ENCODE measurements at places on chromosomes 3 and 15.

DNA sequence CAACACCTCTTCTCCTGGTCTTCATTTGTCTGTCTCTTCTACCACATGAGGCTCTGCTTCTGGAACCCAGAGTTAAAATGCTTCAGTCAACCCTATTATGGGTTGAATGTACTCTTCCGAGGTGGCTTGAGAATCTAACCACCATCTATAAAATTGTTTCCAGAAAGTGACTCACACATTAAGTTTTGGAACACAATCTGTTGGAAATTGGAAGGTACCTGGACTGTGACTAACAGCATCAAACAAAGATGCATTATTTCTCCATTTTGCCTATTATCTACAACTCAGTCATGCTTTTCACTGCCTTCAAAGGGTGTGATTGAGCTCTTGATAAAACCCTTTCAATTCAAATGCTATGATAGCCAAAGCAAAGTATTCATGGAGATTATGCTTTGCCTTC is 499.0 kb upstream of the SEMA6D start:
- no peak for DNase-seq

GRCh38 chr3:124034016-124034843 is 42.3 kb upstream of the ROPN1 start:
- DNase-seq: no peak

DNA sequence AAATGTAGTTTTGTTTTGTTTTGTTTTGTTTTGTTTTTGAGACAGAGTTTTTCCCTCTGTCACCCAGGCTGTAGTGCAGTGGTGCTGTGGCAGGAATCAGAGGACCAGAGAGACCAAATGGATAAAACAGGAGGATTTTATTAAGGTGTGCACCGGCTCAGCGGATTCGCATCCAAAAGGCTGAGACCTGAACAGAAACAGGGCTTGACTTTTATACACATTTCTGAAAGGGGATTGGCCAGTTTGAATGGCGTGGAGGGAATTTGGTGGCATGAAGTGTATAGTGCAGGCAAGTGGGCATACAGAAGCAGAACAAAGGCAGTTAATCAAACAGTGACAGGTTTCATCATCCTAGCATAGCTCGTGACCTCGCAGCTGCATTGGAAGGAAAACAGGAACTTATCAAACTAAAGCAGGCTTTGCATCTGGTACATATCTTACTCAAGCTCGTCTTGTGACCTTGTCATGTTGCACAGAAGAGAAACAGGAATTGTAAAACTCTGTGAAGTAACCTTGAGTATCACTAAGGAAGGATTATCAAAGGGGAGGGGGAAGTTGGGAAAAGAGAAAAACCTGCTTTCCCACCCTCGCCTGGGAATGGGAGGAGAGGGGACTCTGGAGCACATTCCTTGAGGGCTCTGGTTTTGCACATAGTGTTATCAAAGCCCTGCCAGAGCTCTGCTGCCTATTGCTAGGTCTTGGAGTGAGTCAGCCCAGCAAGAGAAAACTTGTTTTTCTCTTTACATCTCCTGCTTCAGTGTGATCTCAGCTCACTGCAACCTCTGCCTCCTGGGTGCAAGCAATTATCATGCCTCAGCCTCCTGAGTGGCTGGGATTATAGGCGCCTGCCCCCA is 38.5 kb downstream of the C3orf62 start:
- no peak for DNase-seq

DNA sequence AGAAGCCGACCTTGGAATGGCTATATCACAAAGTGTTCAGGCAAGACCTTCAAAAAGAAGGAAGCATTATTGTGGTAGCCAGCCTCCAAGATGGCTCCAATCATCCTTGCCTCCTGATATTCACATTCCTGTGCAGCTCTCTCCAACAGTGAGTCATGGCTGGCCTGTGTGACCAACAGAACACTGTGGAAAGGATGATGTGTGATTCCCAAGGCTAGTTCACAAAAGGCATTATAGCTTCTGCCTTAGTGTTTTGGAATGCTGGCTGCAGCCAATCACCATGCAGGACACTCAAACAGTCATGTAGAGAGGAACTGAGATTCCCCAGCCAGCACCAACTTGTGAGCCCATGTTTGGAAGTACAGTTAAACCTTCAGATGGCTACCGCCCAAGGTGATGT is 102.6 kb downstream of the EFL1 start:
- DNase-seq: no peak

GRCh38 chr3:122996038-122996580 is 31.5 kb downstream of the SEMA5B start:
- DNase-seq: no peak

DNA sequence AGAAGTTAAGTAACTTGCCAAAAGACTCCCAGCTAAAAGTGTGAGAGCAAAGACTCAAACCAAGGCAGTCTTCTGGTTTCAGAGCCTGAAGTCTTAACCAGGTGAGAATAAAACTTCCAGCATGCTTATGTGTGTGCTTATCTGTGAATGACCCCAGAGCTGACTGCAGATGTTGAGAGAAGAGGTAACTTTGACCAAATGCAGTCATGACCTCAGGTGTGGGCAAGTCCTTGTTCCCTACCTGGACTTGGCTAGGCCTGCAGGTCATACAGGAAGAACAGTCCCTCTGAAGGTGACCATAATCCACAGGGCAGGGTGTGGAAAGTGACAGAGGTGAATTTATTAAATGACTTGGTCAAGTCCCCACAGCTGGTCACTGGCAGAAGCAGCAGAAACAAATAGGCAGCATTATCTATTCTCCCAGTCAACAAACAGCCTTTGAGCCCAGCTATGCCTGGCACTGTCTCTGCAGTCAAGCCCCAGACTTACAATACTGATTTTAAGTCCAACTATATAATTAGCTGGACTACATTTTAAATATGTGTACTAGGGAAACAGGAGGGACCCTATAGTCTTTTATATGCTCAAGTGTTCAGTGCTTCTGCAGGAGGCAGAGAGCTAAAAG is 3.0 kb upstream of the CPEB1 start:
- no peak for DNase-seq

GRCh38 chr3:5071061-5071460 is 51.0 kb upstream of the ARL8B start:
- no peak for DNase-seq

DNA sequence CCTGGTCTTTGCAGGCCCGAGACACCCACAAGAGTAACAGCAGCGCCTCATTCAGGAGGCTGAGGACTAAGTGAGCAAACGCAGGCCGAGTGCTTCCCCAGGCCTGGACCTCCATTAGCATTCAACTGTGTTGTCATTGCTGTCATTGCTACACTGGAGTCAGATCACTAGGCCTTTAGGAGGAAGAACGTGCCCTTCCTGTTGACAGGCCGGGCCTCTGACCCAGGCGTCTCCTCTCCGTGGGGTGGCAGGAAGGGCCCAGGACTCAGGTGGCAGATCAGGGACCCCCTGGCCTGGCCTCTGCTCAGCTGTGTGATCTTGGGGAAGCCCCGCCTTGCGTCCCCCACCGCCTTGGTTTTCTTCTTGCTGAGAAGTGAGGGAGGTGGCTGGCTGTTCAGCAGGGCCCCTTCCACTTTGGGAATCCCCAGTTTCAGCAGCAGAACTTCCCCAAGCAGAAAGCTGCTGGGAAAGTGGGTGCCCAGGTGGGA is 19.1 kb downstream of the ZDHHC19 start:
- DNase-seq: no peak

- DNase-seq: no peak
These were observed 44.1 kb downstream of the SENP2 start for GRCh38 chr3:185630182-185630622.

DNA sequence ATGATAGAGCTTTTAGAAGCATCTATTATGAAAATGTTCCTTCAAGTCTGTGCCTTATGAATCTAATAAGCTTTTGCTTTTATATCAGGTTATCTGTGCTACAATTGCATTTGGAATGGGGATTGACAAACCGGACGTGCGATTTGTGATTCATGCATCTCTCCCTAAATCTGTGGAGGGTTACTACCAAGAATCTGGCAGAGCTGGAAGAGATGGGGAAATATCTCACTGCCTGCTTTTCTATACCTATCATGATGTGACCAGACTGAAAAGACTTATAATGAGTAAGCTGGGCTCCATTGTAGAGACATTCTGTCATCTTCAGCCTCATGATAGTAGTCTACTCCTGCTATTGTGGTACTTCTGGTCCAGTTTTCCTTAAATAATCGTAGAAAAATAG is 73.4 kb downstream of the BLM start:
- DNase-seq: no peak

GRCh38 chr15:76360416-76360815 is 23.8 kb downstream of the ISL2 start:
- DNase-seq: no peak

GRCh38 chr3:117217355-117217754 is 507.8 kb downstream of the TUSC7 start:
- no peak for DNase-seq

DNA sequence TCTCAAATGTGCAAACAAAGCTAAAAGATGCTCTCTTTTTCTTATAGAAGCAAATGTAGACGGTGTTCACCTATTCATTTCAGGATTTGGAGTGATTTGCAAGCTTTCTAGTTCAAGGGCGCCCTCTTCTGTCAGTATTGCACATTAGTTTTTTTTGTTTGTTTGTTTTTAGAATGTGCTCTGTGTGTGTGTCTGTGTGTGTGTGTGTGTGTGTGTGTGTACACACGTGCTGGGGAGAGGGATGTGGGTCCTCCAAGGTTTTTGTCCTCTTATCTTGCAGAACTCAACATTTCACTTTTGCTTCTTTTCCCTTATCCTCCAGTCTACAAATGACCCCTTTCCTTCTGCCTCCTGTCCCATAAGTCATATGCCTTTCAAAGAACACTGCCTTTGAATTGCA is 23.5 kb downstream of the DNAH1 start:
- no peak for DNase-seq

DNA sequence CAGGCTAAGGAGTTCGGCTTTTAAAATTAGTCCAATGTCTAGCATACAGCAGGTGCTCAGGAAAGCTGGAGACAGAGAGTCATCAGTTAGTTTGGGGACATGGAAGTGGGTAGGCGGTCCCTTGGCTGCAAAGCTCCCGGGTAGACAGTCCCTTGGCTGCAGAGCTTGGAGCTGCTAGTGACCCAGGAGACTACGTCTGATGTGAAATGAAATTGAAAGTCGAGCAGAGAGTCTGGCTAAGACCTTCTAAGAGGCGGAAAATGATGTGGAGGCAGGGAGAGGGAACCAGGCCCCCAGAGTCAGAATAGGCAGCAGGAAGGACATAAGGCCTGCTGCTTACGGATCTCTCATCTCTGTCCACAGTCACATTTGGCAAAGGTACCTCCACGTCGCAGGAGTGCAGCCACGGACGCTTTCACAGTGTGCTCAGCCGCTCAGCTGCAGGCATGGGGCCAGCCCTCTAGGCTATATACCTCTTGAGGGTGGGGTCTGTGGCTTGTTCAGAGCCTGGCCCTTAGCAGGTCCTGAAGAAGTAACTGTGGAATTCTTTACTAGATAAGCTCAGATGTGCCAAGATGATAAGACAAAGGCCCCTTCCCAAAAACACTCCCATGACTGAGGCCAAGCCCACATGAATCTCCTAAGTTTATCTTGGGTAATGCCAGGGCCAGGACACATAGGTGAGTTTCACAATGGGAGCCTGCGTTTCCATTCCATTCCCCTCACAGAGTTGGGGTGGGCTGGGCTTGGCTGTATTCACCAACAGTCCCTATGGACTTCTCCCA is 131.7 kb downstream of the XXYLT1 start:
- no peak for DNase-seq

- no peak for DNase-seq
These were observed 405.8 kb upstream of the SUCLG2 start for GRCh38 chr3:68060191-68060590.

DNA sequence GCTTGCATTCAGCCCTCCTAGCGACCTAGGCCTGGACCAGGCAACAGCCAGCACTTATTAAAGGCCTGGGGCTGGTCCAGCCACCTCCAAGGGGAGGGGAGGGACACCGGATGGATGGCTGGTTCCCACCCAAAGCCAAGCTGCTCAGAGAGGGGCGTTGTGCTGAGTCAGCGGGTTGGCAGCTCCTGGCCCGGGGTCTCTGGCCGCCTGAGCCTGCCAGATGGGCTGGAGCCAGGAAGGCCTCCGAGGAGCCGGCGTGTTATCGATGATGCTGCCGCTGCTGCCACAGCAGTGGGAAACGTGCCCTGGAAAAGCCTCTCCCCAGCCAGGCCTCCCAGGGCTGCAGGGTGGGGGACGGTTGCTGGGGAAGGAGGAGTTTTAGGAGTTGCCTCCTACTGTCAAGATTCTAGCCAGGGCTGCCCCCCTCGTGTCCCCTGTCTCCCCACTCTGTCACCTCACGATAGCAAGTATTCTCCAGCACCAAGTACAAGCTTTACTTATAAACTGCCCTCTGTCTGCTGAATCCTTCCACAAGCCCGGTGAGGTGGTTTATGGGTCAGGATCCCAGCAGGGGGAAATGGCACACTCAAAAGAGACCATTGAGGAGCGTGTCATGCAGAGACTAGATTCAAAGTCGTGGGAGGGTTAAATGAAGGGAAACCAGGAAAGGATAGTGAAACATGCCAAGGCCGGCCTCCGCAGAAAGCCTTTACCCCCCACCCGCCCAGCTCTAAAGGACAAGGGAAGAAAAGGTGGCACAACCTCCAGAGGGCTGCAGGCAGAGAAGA is 43.2 kb upstream of the TSEN2 start:
- DNase-seq: no peak

GRCh38 chr15:77496715-77497109 is 76.0 kb downstream of the HMG20A start:
- DNase-seq: peak; percentile 71

- no peak for DNase-seq
These were observed 467.8 kb upstream of the UBE2E2 start for GRCh38 chr3:22735373-22735772.

- no peak for DNase-seq
These were observed 15.9 kb downstream of the MYZAP start for GRCh38 chr15:57607570-57608000.

DNA sequence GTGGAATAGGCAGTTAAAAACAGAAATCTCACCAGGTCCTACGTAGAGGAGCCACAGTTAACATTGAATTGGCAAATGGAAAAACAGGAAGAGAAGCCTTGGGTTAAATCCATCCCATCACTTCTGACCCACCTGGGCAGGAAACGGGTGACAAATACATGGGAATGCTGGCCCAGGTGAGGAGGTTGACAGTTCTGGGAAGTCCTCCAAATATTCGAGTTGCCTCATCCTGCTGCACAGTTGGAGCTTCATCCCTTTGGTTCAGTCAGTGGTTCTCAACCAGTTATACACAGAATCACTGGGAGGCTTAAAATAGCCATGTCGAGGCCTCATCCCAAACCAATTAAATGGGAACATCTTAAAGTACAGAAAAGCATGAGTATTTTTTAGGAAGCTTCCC is 5.3 kb downstream of the MYZAP start:
- DNase-seq: no peak

- no peak for DNase-seq
These were observed 64.9 kb downstream of the ABHD5 start for GRCh38 chr3:43755516-43756200.

- DNase-seq: no peak
These were observed 26.0 kb upstream of the MAP4 start for GRCh38 chr3:48042071-48042760.

- DNase-seq: no peak
These were observed 958.8 kb downstream of the ZPLD1 start for GRCh38 chr3:103393395-103394186.

DNA sequence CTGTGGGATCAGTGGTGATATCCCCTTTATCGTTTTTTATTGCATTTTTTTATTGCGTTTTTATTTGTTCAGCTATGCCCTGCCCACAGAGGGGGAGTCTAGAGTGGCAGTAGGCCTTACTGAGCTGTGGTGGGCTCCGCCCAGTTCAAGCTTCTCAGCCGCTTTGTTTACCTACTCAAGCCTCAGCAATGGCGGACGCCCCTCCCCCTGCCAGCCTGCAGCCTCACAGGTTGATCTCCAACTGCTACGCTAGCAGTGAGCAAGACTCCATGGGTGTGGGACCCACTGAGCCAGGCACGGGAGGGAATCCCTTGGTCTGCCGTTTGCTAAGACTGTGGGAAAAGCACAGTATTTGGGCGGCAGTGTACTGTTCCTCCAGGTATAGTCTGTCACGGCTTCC is 500.6 kb upstream of the MCTP2 start:
- no peak for DNase-seq

All from activated CD4-positive, CD25-positive, alpha-beta regulatory T cell treated with anti-CD3 and anti-CD28 coated beads, Interleukin-2, amount 50 U/mL, for 72 hours (primary cell).